ENCODE measurements at places on chromosomes 16 and 17.

- DNase-seq = no peak
Measured at GRCh38 chr16:67027046-67027445, 1.9 kb upstream of the CBFB start.

GRCh38 chr17:10605221-10605783, 51.8 kb downstream of the MYH3 start:
- no peak for DNase-seq

- DNase-seq = no peak
Measured at GRCh38 chr16:85601730-85602401, 11.3 kb upstream of the GSE1 start.

DNA sequence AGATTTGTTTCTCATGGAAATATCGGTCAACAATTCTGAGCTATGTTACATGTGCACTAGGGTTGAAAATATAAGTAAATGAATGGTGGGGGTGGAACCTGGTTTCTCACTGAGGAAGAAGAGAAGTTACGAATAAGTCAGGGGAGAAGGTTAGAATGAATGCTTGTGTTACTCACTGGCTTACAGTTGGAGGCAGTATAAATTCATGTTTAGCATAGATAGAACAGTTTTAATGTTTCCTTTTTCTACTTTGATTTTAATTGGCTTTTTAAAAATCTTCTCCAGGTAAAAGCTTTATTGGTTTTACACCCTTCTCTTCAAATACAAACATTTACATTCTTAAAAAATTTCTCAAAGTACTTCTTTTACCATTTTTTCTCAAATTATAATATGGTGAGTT, 1113.7 kb downstream of the CDH11 start:
- no peak for DNase-seq

- DNase-seq = peak; percentile 62
Measured at GRCh38 chr16:55539049-55539448, 27.4 kb upstream of the CAPNS2 start.

GRCh38 chr17:48016112-48016511, 21.5 kb downstream of the COPZ2 start:
- no peak for DNase-seq

GRCh38 chr17:4766201-4766600, 5.5 kb upstream of the TM4SF5 start:
- no peak for DNase-seq

- no peak for DNase-seq
Measured at GRCh38 chr17:77916703-77917481, 41.6 kb upstream of the TNRC6C start.

DNA sequence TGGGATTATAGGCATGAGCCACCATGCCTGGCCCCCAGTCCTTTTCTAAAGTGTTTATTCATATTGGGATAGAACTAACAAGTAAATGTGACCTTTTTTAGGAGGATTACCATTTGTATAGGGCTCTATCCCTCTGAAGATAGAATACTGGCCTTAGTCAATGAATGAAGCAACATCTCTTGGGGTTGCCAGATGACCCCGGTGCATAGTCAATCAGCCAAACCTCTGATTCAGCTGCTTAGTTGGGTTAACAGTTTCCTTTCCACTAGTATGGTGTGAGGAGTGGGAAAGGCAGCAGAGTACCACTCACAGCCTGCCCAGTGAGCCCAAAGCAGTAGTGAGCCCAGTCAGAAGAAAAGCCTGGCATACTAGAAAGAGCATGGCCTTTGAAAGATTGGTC, 94.6 kb upstream of the TBX2 start:
- no peak for DNase-seq

GRCh38 chr16:4415538-4416199, 727 bp downstream of the CORO7 start:
- DNase-seq = no peak

DNA sequence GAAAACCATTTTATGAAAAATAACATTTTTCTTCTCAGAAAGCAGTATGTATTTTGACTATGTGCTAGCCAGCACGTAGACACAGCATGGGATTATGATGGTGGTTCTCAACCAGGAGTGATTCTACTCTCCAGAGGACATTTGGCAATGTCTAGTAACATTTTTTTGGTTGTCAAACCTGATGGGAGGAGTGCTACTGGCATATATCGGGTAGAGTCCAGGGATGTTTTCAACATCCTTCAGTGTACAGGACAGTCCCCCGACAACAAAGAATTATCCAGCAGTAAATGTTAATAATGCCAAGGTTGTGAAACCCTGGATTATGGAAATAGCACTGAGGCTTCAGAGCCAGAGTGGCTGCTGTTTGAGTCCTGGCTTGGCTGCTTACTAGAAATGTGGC, 27.7 kb downstream of the AP2B1 start:
- no peak for DNase-seq

- DNase-seq = no peak
Measured at GRCh38 chr17:13046361-13046760, 28.5 kb upstream of the ELAC2 start.

GRCh38 chr16:31107465-31107867, 720 bp upstream of the BCKDK start:
- DNase-seq = no peak

DNA sequence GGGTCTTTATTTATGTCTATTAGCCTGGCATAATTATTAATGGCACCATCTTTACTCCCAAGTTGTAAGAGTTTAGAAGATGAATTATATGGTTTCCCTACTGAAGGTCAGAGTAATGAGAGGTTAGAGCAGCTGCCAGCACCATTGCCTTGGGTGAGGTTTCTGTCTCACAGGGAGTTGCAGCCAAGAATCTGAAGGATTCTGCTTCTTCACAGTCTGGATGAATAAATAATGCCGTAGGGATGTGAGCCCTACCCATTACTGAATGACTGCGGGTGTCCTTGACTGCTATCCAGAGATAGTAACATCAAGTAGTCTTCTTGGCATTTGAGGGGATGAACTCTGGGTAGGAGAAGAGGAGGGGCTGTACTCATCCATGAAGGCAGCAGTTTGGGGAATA, 52.8 kb upstream of the SMIM36 start:
- DNase-seq = no peak

- DNase-seq = peak; percentile 62
Measured at GRCh38 chr16:74896389-74897370, 88.2 kb downstream of the WDR59 start.

DNA sequence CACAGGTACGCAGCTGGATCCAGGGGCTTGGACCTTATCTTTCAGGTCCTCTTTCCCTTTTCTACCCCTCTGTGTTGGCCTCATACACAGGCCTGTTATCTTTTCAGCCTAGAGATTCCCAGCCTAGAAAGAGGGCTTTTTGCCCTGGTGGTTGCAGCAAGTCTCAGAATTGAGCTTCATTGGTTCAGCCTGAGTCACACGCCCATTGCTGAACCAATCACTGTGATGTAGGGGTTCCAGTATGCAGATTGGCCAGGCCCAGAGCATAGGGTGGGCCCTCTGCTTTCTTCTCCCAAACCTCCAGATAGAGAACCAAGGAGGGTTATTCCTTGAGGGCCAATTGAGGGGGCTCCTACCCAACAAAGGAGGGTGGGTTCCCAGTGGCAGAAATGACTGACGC, 32.8 kb downstream of the GPT2 start:
- DNase-seq = no peak

DNA sequence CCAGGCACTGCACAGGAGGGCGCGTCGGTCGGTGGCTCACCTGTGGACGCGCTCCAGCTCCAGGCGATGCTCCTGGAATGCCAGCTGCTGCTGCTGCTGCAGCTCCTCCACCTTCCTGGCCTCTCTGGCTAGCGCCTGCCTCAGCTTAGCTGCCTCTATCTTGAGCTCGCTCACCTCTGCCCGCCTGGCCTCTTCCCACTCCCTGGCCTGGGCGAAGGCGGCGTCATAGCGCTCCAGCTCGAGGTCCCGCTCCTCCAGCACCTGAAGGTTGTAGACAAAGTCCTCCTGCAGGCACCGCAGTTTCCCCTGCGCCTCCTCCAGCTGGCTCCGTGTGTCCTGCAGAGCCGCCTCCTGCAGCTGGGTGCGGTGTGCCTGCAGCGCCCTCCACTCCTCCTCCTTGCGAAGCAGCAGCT, 11.1 kb downstream of the CCDC57 start:
- no peak for DNase-seq

DNA sequence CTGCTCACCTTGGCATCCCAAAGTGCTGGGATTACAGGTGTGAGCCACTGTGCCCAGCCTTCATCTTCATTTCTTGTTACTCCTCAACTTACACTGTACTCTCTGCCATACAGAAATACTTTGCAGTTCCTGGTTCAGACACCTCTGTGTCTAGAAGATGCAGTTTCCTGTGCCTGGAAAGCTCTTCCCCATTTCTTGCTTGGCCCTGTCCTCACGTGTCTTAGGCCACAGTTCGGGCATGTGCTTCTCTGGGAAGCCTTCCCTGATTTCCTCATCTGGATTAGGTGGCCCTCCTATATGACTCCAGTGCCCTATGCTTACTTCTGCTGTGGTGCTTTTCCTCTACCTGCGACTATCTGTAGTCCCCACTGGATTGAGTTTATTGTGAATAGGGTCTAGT, 26.5 kb upstream of the CDR2 start:
- DNase-seq = no peak

GRCh38 chr17:49821916-49822315, 26.0 kb downstream of the TAC4 start:
- DNase-seq = peak; percentile 9

DNA sequence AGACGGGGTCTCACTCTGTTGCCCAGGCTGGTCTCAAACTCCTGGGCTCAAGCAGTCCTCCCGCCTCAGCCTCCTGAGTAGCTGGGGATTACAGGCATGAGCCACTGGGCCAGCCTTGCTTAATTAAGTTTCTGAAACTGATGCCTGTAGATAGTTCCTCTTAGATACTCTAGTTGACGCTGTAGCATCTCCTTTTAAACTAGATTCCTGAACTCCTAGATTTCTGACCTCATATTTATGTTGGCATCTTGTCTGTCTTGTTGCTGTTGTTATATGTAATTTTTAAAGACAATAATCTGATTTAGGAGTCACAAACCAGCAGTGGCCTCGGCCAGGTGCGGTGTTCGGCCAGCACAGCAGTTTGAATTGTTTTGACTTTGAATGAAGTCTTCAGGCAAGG, 37.5 kb downstream of the DHRS7B start:
- no peak for DNase-seq

- no peak for DNase-seq
Measured at GRCh38 chr16:50525262-50525661, 22.9 kb upstream of the NKD1 start.

DNA sequence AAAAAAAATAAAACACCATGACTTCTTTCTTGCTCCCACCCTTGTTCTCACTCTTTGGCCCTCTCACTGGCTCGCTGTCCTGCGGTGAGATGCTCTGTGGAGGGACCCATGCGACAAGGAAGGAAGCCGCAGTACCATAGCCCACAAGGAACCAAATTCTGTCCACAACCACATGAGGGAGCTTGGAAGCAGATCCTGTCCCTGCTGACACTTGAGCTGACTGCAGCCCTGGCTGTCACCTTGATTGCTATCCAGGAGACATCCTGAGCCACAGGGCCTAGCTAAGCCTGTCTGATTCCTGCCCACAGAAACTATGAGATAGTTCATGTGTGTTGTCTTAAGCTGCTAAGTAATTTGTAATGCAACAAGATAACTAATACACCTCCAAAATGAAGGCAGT, 4.8 kb upstream of the MT2A start:
- no peak for DNase-seq

DNA sequence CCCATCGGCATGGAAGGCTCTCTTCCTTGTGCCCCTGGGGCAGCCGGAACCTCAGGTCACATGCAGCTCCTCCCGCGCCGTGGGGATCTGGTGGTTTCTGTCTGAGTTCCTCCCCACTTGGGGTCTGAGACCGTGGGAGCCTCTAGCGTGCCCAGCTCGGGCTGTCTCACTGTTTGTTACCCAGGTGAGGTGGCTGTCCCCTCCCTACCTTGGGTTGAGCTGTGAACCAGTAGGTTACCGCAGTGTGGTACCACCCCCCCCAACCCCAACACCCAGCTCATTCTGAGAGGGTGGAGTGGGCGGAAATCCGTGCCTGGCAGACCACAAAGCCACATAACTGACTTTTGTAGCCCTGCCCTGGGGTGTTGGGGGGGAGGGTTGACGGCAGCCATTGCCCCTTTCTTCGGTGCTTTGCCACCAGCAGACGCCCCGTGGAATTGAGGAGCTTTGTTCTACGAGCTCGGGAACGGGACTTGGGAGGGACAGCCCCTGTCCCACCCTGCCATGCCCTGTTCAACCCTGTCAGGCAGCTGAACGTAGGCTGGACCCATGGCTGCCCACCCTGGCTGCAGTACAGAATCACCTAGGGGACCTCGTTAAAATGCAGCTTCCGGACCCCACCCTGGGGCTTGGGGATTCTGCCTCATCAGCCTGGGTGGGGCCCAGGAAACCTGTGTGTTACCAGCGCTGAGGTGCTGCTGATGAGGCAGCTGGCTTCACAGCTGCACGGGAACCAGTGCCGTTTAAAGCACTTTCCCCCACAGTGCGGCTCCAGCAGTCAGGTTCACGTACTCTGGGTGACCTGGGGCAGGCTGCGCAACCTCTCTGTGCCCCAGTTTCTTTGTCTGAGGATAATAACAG, 18.5 kb downstream of the RAP1GAP2 start:
- DNase-seq = peak; percentile 28

DNA sequence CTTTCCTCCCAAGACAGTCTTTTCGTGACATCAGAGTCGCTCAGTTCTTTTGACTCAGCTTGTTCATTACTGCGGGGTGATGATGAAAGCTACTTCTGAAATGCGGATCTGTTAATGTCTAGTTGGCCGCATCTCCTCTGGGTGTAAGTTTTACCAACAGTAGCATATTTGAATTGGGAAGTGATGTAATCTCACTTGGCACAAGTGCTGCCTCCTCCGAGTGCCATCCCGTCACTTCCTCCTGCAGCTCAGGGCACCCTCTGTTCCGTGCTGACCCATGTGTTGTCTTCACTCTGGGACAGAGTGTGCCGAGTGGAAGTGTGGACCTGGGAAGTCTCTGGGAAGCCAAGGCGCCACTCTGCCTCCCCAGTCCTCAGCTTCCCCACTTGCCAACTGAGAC, 8.9 kb downstream of the ADAD2 start:
- DNase-seq = no peak

DNA sequence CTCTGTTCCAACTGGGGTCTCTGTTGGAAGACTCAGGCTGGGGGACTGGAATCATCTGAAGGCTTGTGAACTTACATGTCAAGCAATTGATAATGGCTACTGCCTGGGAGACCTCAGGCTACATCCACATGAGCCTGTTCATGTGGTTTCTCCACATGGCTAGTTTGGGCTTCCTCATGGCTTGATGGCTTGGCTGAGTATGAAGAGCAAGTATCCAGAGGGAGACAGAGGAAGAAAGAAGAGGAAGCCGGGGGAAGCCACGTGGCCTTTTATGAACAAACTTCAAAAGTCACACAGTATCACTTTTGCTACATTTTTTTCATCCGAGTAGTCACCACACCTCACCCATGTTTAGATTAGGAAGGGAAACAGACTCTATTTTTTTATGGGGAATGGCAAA, 158.9 kb downstream of the TRIM37 start:
- DNase-seq = no peak

GRCh38 chr16:23509782-23510163, 521 bp downstream of the GGA2 start:
- no peak for DNase-seq

DNA sequence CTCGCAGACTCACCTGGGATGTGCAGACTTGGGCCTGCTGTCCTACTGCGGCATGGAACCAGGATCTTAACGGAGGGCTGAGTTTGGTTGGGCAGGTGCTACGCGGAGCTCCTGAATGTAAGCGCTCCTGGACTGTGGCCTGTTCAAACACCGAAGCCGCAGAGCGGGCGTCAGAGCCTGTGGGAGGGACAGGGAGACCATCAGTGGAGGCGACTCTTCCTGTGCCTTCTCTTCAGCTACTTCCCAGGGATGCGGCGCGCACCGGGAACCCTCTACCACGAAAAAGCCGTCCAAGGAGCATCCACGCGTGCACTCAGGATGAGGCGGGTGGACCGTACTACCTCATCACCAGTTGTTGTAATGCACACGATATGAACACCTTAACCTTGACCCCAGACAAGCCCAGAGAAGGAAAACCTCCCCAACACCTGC, 2.0 kb downstream of the USP36 start:
- no peak for DNase-seq

All from mammary epithelial cell (primary cell).